ENCODE measurements at places on chromosomes 6 and 20.

GRCh38 chr6:71488186-71488585 lies 199.6 kb downstream of the OGFRL1 start:
- no peak for DNase-seq

DNA sequence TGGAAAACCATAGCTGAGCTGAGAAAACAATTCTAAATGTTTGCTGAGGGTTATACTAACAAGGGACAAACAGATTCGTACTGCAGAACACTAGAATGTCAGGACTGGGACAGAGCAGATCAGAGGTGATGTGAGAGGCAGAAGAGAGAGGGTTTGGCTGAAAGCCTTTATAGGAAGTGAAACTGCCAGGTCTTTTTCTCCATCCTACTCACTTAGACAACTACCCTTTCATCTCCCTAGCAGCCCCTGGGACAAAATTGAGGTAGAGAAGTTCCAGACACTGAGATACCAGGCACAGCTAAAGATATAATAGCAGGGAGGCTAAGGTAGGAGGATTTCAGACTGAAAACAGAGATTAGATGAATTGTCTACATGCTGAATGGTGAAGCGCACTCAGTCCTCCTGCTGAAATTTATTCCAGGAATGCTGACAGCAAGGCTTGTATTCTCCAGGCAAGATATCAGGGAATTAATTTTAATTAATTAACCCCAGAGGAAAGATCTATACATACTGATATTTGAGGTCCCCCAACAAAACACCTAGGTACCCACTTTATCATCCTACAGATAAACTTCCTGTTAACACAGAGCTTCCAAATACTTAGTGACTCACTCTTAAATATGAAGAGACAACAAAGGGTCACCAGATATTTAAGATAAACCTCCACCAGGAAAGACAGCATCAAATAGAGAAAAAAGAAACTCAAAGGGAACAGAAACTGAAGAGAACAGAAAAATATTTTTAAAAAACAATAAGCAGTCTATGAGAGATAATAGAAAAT lies 12.6 kb upstream of the EIF2S2 start:
- no peak for DNase-seq

- DNase-seq, result no peak
Observed at GRCh38 chr20:61044499-61044898, 207.6 kb upstream of the CDH4 start.

DNA sequence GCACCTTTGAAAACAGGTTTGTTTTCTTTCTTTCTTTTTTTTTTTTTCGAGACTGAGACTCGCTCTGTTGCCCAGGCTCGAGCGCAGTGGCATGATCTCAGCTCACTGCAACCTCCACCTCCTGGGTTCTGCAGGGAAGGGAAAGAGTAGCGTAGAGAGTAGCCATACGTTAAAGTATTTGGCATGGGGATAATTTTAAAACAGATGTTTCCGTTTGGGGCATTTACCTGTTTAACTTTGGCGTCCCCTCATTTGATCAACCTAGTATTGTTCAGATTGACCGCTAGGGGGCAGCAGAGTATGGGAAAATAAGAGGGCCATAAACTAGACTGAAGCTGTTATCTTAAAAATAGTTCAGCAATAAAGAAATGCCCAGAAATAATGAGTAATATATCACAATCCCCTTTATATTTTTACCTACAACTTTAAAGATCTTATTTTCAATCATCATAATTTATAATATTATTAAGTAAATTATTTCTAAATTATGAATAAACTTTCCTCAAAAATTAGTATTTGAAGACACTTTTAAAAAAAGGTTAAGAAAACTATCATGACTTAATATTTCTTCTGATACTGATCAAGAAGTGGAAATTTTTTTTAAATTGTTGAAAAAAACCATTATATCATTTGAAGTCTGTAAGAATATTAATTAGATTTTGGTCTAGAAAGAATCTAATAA lies 7.6 kb upstream of the TAAR9 start:
- DNase-seq, result peak; percentile 64

DNA sequence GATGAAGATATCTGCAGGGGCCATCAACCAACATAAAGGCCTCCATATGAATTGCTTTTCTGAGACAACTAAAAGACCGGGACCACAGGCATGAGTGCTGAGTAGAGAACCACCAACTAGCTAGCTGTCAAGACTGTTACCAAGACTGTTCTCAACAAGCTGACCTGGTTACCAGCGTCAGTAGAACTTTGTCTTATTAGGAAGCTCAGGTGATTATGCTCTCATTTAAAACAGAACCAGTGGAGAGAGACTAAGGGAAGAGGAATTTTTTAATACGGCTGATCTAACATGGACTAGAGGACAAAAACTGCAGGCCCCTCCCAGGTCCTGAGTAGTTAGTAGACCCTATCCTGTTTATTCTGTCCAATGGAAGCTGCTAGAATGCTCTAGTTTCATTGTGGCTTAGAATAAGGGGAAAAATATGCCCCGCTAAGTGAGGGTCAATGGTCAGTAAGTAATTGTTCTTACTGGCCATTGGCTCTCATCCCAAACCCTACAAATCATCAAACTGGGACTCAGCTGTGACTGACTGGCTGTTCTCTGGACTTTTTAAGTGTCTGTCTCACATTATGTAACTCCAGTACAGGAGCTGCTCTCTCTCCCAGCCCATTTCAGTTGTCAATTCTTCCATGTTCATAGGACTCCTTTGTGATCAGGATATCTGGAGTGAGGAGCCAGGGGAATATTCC lies 3.8 kb upstream of the DYNLRB1 start:
- DNase-seq, result no peak

GRCh38 chr6:49790341-49790740 lies 3.3 kb upstream of the PGK2 start:
- DNase-seq, result no peak

DNA sequence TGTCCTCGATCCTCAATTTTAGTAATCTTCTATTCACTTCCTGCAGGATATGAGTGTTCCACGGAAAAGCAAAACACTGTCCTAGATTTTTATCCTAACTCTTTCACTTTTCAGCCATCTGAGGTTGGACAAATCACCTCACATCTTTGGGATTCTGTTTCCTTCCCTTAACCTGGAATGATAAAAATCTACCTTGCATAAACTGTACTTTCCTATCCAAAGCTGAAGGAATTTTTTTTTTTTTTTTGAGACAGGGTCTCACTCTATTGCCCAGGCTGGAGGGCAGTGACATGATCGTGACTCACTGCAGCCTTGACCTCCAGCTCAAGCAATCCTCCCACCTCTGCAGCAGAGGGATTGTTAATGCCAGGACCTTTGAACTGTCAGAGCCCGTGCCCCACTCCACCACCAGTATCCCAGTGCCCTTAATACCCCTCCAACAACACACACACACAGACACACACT lies 20.5 kb downstream of the CAPN11 start:
- no peak for DNase-seq

DNA sequence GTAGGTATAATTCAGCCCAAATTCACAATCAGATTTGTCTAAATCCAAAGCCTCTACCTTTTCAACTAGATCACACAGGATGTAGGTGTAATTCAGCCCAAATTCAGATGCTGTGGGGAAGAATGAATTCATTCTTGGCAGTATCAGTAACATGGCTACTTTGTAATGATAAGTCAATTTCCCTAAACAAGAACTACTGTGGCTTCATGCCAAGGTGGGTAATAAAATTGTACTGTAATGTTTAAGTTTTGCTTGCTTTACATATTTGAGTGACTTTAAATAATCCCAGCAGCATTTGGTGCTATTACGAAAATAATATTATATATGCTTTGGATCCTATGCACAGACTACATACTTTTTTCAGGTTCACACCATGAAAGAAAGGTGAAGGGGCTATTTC lies 239.1 kb downstream of the HDGFL1 start:
- no peak for DNase-seq

- no peak for DNase-seq
Observed at GRCh38 chr20:18321316-18321715, 33.0 kb downstream of the ZNF133 start.

GRCh38 chr6:21200134-21200870 lies 393.2 kb upstream of the SOX4 start:
- DNase-seq, result no peak

DNA sequence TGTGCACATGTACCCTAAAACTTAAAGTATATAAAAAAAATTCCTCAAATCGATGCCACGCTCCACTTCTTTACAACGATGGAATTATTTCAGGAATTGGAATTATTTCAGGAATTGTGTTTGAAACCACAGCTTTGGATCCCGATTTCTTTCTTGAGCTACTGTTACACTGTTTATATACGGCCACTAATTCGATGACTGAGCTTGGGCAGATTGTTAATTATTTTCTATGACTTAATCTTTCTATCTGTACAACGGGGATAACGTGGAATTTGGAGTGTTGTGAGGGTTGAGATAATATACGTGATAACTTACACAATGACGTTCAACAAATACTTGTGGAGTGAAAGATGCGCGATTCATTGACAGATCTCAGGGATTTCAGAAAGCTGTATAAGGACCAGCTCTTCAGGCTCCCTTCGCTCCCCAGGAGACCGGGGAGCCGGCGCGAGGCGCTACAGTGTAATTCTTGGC lies 171.3 kb downstream of the SLC16A10 start:
- DNase-seq, result no peak

DNA sequence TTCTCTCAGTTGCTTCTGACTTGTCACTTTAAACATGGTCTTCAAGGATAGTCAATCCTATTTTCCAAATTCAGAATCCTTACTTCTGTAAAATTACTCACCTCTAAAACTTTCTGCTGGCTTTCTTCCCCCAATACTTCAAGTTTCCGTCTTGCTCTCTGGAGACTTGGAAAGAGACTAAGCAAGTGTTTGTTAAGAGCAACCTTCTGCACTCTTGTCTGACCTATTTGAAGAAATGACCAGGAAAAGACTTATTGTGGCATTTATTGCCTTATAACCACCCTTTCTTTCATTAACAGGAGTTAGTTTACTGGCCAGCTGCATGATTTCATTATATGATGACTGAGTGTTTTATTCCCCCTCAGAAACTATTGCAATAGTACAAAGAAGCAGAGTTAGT lies 181.0 kb downstream of the TBC1D7 start:
- no peak for DNase-seq

DNA sequence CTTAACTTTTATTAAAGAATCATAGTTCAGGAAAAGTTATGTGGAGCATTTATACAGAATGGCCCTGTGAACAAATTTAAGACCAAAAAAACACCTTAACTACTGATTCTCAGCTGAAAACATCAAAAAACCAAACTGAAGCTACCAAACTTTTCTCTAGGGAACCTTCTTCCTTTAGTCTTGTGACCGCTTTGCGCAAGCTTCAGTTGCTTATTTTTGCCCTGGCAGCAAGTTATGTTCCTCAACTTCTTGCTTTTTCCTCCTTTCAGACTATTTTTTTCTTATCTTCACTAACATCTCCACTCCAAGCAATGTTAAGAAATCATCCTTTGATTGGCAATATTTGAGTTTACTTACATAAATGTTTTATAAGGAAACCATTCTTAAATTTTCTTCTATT lies 100.1 kb downstream of the MYB start:
- DNase-seq, result no peak

GRCh38 chr6:11763460-11764249 lies 14.9 kb downstream of the ADTRP start:
- DNase-seq, result no peak

GRCh38 chr20:21302664-21303060 lies 469 bp upstream of the XRN2 start:
- DNase-seq, result no peak

DNA sequence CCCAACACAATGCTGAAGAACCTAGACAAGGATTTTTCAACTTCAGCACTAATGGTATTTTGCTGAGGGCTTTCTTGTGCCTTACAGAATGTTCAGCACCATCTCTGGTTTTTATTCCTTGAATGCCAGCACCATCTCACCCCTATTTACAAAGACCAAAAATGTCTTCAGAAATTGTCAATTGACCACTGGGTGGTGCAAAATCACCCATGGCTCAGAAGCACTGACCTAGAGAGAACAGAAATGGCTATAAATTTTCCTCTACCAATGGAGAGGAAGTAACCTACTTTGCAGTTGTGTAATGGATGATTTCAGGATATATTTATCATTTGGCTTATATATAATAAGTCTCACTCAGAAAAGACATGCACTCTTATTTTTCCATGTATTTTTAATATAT lies 431.0 kb upstream of the IRAK1BP1 start:
- no peak for DNase-seq

DNA sequence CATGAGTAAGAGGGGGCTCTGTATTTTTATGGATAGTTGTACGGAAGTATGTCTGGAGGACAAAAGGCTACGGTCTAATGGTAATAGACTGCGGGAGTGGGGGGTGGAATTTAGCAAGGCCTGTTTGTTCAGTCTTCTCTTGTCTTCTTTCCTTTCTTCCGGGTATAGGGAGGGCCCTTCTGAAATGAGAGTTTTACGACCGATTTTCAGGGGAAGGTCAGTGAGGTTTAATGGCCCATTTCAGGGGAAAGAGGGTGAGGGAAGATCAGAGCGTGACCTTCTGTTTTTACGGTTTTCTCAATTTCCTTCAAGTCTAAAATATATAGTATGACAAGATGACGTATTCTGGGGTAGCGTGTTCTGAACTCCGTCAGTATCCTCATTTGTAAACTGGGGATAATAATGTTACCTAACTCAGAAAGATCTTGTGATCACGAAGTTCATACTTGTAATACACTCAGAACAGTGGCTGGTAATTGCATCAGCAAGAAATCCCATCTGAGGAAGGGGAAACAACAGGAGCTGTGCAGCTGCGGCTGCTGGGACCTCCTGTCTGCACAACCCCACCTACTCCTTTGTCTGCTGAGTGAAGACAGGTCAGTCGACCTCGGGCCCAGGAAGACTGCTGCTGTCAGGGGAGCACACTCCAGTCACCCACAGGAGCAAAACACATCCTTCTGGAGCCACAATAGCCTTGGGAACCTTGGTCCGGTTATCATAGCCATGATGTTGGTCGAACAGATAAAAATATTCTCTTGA lies 90.4 kb downstream of the MAP3K7 start:
- DNase-seq, result no peak

DNA sequence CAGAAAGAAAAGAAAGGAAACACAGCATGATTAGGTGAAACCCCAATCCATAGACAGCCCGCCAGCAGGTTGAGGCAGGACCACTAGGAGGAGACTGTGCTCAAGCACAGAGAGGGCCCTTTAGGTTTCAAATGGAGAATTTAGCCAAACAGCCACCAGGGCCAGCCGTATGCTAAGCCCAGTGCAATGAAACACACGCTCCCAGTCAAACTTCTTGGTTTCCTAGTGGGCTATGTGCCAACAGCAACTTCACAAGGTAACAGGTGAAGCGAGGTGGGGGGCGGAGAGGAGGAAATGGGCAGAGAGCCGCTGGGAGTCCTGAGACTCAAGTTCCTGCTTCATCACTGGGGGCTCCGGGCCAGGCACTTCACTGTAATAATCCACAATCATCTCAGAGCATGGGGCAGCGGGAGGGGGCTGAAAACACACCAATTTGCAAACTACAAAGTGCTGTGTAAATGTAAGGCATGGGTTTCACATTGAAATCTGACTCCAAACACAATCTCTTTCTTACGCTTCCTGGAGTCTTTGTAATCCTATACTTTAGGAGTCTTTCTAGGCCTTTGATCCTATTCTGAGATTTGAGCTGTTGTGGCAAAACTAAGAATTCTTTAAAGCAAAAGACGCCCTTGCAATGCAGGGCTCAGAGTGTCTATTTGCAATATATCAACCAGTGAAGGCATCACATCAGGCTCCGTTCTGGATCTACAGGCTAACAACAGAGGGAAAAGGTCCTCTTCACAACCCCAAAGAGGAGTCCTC lies 117.3 kb downstream of the OPRM1 start:
- DNase-seq, result peak; percentile 65

Measured in CD4-positive, alpha-beta T cell treated with Interleukin-6 at 100 ng/mL for 8 hours (primary cell).